ENCODE measurements at places on chromosomes 5 and 9.

DNA sequence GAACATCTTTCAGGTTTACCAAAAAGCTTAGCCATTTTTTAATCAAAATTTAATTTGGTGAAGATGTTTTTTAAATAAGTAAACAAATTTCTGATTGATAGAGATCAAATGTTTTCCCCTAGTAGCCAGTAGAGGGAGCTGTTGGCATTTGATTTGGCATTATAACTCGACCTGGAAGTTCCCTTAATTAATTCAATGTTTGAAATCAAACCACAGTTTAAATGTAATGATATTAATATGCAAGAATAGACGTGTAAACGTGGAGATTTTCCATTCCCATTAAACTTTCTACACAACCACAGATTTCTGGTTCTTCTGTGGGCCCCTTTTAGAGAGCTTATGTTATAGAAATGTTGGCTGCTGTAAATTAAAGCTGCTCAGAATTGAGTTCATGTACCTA, 148.1 kb upstream of the MPDZ start:
- no peak for DNase-seq

DNA sequence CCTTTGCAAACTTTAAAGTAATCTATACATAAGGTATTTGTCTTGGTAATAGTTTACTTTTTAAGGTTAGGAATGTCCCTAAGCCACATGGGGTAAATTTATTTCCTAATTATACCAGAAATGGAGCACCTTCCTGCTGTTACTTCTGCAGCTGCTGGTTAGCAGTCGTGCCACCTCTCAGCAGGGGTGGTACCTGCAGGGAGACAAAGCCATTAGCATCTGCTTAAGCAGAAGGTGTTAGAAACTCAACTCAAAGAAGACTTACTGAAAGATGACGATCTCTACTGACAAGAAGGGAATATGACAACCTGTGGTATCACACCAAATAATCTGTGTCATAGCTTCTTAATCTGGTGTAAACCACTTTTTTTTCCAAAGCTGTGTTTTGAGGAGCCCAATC, 173.7 kb downstream of the BRINP1 start:
- DNase-seq: no peak

GRCh38 chr5:174151599-174152181, 106.2 kb downstream of the NSG2 start:
- no peak for DNase-seq

DNA sequence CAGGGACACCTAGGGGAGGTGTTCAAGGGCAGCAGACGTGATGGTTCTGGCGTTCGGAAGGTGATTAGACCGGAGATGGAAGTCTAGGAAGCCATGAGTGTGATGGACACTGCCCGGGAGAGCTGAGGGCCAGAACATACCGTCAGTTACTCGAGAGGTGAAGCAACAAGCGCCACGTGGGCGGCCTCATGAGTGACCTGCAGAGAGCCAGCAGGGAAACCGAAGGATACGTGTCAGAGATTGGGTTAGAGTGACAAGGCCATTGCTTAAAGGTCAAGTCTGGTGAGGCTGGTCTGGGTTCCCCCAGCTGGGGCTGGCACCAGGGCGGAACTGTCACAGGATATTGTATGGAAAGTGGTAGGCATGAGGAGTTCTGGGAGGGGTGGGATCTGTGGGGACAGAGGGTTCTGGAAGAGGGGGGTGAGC, 60.0 kb downstream of the C9orf50 start:
- peak; percentile 50 for DNase-seq

DNA sequence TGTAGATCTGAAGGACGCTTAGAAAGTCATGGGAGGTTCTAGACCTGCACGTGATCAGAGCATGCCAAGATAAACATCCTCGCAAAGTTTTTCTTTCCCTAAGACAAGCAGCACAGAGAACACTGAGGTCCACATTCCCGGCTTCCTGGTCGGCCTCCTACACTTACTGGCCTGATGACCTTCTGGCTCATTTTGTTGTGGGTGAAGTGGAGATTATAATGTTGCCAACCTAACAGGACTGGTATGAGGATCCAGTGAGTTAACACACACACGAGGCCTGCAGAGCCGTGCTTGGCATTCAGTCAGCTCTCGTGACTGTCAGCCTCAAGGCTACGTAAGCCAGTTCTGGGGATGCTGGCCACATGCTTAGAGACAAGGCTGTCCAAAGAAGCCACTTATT, 186.0 kb downstream of the TENT4A start:
- no peak for DNase-seq

- no peak for DNase-seq
These were observed 3.9 kb upstream of the FBXO4 start for GRCh38 chr5:41921166-41921565.

DNA sequence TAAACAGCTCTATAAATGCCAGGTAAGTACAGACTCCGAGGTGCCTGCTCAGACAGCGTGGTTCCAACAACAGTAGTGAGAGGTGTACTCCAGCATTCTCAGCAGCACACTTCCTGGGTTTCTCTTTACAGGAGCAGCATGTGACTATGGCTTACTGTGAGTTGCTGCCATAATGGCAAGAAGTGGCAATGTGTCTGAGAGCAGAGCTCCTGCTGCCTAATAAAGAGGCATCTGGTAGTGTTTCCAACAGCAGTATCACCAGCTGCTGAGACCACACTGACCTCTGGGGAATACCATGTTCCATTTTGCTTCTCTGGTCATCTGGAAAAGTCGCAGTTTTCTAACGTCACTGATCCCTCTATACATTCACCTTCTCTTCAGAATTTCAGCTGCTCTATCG, 398.2 kb downstream of the SLCO4C1 start:
- no peak for DNase-seq

GRCh38 chr5:148857474-148857873, 31.1 kb downstream of the ADRB2 start:
- DNase-seq: no peak

DNA sequence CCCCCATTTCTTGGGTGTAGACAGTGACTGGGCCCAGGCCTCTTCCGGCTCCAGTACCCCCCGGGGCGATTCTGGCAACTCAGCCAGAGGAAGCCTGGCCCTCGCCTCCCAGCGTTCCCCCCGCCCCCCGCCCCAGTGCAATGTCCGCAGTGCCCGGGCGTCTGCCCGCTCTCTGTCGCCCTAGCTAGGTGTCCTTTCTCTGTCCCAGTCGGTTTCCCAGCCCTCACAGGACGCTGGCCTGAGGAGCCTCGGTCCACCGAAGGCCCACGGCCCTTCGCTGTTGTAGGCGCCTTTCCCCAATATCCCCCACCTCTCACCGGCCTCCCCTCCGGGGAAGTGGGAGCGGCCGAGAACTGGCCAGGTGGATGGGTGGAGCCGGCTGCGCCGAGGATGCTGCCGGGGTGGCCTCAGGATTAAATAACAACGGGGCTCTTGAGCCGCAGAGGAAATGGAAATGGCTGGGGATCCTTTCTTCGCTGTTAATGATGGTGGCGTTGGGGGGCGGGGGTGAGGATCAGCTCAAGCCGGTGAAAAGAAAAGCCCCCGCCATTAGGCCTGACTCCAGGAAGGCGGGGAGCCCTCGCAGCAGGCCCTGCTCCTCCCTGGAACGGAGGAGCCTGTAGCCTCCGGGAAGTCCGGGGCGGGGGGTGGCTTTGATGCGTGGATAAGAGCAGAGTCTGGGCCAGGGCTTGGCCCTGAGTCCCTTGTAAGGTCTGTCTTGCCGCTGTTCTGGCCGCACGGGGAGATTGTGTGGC, 1.1 kb upstream of the SPRY4 start:
- peak; percentile 47 for DNase-seq

GRCh38 chr5:122462486-122462885, 150.4 kb downstream of the SNCAIP start:
- no peak for DNase-seq

GRCh38 chr9:25960178-25960577, 281.9 kb upstream of the TUSC1 start:
- no peak for DNase-seq

GRCh38 chr9:20623021-20623747, 885 bp upstream of the MLLT3 start:
- no peak for DNase-seq

DNA sequence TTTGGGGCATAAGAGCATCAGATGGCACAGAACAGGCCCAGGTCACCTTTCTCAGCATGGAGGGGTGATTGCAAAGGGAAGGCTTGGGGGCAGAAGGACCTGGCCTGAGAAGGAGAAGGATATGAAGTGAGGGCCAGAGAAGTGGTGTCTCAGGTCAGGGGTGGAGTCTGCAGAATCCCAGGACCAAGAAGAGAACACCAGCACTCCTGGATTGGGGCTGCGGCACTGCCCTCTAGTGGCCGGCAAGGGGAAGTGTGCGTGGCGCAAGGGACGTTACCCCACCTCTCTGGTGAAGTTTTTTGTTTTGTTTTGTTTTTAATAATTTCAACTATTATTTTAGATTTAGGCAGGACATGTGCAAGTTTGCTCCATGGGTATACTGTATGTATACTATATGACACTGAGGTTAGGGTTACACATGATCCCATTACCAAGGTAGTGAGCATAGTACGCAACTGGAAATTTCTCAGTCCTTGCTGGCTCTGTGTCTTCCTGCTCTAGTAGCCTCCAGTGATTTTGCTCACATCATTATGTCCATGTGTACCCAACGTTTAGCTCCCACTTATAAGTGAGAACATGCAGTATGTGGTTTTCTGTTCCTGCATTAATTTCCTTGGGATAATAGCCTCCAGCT, 1548.6 kb downstream of the EFNA5 start:
- no peak for DNase-seq

DNA sequence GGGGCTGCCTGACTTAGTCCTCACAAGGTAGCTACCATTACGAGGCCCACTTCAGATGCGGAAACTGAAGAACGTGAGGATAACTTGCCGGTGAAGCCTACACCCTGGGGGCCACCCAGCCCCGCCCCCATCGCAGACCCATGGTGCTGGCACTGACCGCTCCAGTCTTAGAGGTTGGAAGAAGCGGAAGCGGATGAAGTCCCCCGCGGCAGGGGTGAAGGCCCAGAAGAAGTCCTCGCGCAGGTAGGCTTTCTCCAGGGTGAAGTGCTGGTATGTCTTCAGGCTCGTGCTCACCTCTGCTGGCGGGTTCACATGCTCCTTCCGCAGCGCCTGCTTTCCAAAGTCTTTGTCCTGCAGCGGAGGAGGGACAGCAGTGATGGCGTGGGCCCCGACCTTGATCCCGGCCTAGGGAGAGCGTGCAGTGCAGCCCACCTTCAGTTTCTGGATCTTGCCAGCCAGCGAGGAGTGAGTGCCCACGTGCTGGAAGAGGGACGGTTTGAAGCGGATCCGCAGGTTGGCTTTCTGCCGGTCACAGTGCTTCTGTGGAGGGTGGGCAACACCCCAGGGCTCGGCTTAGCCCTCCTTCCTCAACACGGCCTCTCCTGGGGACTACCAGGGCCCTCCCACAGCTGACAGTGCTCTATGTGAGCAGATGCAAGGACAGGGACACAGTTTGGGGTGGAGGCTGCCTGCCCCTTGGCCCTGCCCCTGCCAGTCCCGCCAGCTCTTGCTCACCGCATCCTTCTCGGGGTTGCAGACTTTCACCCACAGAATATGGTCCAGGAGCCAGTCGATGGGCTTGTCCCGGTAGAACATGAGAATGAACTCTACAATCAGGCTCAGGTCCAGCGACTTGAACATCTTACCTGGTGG, 5.2 kb downstream of the LTC4S start:
- no peak for DNase-seq

DNA sequence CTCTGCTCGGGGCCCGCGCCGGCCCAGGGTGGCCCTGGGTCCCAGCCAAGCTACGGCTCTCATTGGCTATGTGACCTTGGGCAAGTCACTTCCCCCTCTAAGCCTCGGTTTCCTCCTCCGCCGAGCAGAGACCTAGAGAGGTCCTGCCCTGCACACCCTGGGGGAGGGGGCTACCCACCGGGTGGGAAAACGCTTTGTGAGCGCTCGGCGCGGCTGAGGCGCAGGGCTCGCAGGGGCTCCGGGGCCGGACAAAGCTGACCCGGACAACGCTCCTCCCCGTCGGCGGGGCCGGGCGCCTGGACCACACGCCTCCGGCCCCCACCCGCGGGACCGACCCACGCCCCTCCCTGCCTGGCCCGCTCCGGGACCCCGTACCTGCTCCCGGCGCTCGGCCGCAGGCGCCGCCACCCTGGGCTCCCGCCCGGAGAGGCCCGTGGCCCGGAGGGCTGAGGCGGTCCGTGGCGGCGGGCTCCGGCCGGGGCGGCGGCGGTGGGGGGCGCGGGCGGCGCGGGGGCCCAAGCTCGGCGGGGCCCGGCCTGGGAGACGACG, 85.7 kb upstream of the MELK start:
- DNase-seq: peak; percentile 54
